G401 (cell line): ENCODE measurements at places on chromosomes 7 and 10. TPM values are rescaled to one million over a fixed set of nuclear protein-coding genes. Genes with fewer than 3 reads are reported as not detected.

The NUTM2E gene
- total RNA-seq: not detected in 2 replicates

The TMEM270 gene
- not detected in 2 replicates for total RNA-seq

DNA sequence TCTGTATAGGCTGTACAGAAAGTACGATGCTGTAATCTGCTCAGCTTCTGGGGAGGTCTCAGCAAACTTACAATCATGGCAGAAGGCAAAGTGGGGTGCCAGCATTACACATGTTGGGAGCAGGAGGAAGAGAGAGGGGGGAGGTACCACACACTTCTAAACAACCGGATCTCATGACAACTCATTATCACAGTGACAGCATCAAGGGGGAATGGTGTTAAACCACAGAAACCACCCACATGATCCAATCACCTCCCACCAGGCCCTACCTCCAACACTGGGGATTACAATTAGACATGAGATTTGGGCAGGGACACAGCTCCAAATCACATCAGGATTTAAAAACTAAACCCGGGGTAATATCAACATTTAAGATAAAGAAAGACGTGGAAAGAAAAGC, 468.8 kb upstream of the AUTS2 start:
- no peak for DNase-seq

The FOXP2 gene
- not detected in 2 replicates for total RNA-seq

DNA sequence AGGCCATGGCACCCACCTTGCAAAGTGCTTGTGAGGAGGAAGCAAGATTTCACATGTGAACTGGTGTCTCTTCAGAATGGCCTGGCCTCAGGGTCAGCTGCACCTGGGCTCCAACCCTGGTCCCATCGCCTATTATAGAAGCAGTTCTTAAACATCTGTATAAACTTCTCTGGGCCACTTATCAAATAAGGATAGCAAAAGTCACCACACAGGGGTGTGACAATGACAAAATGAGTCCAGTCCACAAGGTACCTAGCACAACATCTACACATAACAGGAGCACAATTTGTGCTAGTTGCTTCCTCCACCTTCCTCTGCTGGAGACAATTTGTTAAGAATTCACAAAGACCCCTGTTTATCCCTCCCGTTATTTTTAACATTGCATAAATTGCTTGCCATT, 340.6 kb upstream of the ZMIZ1 start:
- DNase-seq: no peak

DNA sequence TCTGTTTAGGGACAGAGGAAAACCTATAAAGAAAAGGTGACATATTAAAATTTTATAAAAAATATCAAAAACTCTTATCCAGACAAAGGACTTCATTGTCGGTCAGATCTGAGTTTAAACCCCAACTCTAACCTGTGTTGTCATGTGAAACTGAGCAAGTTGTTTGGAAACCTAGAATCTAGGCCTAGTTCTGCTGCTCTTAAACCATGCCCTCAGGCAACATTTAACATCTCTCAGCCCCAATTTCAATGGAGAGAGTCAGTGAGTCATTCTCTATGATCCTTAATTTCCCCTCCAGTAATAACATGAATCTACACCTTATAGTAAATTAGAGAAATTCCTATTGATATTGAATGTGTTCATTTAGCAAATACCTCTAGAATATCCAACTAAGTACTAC, 192.3 kb downstream of the IMMP2L start:
- DNase-seq: no peak

DNA sequence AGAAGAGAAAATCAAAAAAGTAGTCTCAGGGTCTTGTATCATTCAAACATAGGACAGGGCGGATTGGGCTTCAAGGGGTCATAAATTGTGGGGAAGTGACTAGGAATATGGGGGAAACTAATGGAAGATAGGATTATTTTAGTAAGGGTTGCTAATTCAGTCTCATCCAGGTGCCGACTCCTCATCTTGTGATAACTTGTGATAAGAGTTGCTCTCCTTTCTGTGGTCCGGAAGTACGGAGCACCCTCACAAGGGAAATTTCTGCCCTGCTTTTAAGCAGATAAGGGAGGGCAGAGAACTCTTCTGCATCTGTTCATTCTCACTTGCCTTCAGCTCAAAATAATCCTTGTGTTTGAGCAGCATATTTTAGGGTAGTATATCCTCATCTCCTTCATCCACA, 436.4 kb upstream of the LRGUK start:
- no peak for DNase-seq
